ENCODE measurements at places on chromosomes 2 and 18.

DNA sequence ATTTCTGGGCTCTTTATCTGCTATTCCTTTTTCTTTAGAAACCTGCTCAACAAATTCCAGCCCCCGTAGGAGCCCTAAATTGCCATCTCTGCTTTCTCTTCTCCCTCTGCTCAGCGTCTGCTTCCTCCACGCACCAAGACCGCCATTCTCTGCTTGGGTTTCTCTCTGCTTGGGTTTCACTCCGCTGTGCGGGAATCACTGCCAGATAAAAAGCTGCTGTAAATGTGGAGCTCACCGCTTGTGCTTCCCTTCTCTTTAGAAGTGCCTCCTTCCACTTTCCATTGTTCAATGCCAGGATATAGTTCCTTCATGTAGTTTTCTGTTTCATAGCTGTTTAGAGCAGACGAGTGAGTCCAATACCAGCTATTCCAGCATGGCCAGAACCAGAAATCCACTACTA, 45.9 kb downstream of the TMEM237 start:
- no peak for DNase-seq

DNA sequence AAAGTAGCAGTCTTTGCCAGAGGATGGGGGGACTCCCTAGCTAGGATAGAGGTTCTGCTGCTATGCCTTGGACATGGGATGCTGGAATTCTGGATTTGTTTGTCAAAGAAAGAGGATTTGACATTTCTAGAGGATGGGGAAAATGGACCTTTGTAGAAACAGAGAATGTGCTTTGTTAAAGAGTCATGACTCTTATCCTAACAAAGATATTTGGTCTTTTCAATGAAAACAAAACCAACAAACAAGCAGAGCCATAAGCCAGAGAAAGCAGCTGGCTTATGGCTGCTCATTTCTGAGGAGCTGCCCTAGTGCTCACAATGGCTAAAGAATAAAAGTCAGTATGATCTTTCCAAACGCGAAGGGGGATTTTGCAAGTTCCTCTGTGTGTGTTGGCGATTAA, 40.8 kb upstream of the MAPRE2 start:
- no peak for DNase-seq

DNA sequence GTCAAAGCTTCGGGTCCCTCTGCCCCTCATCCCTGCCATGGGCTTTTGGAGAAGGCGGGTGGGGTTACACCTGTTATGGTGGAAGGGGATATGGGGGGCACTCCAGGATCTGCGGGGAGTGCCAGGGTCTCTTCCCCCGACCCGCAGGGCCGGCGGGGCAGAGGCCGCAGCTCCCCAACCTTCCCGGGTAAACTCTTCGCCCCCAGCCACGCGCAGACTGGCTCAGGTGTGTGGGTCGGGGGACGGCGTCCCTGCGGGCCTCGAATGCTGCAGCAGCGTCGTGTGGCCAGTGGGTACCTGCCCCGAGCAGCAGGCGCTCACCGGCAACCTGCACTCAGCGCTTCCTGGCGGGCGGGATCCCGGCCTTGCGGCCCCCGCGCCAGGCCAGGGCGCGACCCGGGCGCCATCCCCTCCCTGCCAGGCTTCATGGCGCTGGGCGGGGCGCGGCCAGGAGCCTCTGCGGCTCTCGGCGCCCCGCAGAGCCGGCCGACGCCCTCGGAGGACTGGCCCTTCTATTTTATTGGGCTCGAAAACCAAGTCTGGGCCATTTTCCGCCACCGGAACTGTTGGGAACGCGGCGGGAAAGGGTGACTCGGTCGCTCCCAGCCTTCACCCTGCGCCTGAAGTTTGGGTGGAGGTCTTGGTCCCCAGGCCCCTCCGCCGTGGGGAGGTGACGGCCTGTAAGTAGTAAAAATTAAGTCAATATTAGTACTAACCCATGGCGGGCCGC, 4.5 kb downstream of the GBX2 start:
- no peak for DNase-seq

DNA sequence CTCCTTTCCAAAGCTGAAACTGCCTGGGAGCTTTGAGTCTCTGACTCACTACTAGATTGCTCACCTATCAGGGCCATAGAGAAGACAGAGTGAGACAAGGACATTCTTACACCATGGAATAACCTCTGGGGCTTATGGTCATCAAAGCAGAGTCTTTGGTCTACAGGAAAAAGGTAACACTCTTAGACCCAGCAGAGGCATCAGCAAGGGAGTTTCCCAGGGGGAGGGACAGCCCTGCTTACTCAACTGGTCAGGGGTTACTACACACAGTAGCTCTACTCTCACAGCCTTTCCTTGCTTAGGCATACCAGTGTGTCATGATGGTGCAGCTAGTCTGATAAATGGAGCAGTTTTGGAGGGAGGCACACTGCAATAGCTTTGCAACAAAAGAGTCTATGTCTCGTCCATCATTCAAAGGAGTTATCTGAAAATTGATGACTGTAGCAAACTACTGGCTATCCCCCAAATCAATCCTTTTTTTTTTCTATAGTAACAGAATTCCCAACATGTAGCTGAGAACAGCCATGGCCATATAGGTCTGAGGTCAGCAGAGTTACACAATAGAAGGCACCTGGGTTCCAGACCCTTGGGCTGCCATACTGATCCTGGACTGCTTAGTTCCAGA, 22.4 kb upstream of the CD28 start:
- no peak for DNase-seq

GRCh38 chr2:9463698-9464034, 10.7 kb upstream of the IAH1 start:
- DNase-seq: no peak

- DNase-seq: no peak
Measured at GRCh38 chr2:215532844-215533243, 97.0 kb upstream of the FN1 start.

DNA sequence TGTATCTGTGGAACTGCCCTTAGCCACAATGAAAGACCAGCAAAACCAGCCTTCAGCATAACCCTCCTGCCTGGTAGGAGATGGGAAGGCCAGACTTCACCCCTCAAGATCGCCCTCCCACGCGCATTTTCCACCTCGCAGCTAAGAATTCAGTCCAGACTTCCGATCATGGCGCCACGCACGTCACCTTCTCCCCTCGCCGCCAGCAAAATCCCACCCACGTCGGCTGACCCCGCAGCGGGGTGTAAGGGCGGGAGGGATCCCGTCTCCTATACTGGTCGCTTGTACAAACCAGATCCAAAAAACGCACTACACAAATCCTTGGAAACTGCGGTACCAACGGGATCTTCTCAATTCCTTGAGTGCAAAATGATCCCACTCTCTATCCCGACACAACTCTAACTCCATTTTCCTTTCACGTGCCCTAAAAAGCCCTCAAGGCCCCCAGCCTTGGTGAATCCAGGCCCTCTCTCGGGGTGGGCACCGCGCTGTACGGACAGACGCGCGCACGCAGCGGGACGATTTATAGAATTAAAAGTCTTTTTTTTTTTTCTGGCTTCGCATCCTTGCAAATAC, 1.0 kb upstream of the BMPR2 start:
- no peak for DNase-seq

DNA sequence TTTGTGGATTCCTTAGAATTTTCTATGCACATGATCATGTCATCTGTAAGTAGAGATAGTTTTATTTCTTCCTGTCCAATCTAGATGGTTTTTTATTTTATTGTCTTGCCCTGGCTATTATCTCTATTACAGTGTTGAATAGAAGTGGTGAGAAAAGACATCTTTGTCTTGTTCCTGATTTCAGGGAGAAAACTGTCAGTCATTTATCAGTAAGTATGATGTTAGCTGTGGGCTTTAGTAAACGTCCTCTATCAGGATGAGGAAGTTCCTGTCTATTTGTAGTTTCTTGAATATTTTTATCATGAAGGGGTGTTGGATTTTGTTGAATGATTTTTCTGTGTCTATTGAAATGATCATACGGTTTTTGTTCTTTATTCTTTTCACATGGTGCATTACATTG, 5.3 kb downstream of the PLEKHH2 start:
- DNase-seq: no peak

- DNase-seq: no peak
Measured at GRCh38 chr2:196725218-196725617, 74.3 kb downstream of the GTF3C3 start.
